Activated CD4-positive, alpha-beta memory T cell treated with anti-CD3 and anti-CD28 coated beads, Interleukin-2, amount 10 ng/mL, durations not matched to agents 7 days and 5 days (primary cell): ENCODE measurements at places on chromosomes 2 and 18.

DNA sequence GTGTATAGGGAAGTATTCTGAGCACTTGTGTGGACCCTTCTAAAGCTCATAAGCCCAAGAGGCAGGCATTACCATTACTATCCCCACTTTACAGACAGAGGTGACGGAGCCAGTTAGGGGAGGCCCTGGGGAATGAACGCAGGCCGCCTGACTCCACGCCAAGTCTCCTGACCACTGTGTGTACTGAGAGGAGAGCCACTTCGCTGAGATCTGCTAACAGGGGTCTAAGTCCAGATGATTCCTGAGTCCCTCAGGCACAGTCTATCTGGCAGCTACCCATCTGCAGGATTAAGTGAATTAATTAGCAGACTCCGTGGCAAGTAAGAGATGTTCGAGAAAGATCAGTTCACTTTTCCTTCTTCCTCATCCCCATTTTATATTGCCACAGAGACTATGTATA, 13.7 kb downstream of the CYB5A start:
- DNase-seq: no peak

GRCh38 chr2:14673351-14673875, 40.9 kb downstream of the LRATD1 start:
- no peak for DNase-seq

- DNase-seq: peak; percentile 90
These were observed 206.2 kb downstream of the ARL4C start for GRCh38 chr2:234290671-234291070.

- DNase-seq: no peak
These were observed 40.7 kb downstream of the CYP26B1 start for GRCh38 chr2:72106978-72107377.

DNA sequence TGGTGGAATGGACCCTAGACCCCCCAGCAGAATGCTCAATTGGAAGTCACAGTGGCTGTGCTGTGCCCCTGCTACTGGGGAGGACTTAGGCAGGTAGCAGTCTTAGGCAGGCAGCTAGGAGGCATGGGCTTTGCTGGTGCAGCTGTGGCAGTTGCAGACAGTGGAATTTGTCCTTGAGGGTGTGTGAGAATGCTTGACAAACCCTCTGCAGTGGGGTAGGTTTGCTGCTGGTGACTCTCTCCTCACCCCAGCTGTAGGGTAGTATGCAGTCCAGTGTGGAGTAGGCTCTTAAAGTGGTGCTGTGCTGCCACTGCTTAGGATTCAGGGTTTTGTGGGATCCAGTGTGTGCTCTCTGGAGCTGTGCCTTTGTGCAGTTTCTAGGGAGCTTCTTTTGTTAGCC, 61.3 kb downstream of the NUP35 start:
- DNase-seq: no peak

GRCh38 chr2:5932556-5933469, 240.6 kb downstream of the SOX11 start:
- DNase-seq: no peak

DNA sequence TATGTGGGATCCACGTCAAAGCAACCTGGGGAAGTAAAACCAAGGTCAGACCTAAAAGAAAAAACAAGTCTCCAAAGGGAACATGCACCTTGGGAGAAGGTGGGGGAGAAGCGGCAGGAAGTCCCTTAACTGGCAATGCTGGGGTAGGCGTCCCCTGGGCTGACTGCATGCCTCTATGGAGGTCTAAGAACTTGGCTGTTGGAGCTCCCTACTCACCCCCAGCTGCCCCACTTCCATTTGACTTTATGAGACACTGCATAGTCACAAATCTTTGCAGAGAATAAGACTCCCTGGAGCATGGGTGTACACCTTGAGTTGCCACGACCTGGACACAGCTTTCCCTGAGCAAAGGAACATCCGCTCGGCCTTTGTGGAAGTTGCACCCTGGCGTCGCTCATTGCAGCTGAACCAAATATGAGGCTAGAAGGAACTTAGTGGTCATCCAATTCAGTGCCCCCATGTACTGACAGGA, 2.8 kb downstream of the CAPN14 start:
- DNase-seq: no peak

GRCh38 chr18:44036501-44036900, 644.2 kb upstream of the SETBP1 start:
- no peak for DNase-seq

DNA sequence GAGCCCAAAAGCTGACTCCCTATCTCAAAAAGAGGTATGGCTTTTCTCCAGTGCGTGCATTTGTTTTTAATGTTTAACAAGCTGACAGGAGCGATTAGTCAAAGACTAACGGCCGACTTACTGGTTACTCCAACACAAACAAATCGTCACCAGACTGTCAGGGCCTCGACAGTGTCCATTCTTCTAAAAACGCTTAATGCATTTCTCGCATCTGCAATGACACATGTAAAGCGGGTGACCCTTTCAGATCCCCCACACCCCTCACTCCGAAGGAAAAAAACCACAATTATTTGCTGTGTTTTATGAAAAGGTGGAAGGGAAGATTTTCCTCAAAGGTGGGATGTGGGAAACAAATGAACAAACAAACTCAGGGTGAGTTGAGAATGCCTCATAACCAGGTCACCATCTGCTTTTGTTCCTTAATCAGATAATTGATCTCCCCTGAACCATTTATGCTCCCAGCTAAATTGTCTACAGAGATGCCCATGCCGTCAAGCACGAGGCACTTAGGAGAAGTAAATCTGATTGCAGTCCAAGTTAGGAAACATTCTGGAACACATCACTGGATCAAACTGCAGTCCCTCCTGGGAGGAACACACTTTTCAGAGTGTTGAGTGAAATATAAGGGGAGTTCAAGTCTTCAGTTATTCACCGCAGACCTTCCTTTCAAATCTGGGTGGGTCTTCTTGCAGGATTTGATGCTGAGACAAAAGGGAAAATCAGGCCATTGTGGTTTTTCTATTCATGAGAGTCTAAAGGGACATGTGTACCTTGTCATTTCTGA, 340.8 kb downstream of the CMPK2 start:
- DNase-seq: no peak
